PC-9 (cell line): ENCODE measurements at places on chromosomes 5 and 9. TPM values are rescaled to one million over a fixed set of nuclear protein-coding genes. Genes with fewer than 3 reads are reported as not detected.

DNA sequence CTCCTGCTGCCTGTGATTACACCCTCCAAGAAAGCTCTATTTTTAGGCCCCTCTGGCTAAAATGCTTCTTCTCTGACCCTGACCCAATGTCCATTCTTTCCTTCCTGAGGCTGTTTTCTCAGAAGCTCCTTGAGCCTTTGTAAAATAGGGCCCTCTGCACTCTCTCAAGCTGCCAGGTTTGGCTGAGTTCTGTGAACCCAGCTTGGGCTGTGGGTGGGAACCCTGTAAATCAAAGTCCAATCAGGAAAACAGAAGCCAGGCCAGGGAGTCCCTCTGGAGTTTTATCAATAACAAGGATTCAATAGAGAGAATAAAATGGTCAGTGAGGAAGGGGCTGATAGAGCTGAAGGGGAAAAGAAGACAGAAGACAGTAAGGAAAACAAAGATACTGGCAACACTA, 43.7 kb upstream of the ERCC6L2 start:
- DNase-seq = no peak

DNA sequence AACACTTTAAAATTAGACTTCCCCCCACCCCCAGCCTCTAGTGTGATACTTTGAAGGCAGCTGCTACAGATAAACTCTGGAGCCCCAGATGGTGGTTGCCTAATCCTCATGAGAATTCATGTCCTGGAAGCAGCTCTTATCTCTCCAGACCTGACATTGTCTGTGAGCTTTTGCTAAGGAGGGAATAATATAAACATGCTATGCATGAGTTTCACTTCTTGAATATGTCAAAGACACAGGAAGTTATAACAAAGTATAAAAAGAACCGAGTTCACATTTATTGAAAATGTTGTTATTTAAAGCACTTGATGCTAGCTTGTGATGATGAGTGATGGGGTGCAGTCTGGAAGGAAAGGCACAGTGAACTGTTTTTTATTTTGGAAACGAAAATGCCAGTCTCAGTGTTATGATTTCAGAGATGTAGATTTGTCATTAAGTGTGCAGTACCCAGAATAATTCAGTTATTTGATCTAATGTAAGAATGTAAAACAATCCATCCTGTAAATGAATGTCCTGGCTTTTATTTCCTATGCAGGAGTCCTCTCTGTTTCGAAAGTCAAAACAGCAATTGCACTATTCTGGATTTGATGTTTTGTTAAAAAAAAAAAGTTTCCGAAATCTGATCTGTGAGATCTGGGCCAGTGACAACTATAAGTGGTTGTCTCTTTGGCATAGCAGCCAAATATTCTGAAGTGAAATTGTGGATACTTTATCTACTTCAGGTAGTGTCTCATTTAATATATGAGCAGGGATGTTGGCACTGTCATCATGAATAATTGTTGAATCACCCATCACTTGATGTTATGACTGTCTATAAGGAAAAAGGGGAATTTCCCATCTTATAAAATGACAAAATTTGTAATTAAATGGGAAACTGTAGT, 77.0 kb downstream of the ZCCHC7 start:
- DNase-seq = no peak

DNA sequence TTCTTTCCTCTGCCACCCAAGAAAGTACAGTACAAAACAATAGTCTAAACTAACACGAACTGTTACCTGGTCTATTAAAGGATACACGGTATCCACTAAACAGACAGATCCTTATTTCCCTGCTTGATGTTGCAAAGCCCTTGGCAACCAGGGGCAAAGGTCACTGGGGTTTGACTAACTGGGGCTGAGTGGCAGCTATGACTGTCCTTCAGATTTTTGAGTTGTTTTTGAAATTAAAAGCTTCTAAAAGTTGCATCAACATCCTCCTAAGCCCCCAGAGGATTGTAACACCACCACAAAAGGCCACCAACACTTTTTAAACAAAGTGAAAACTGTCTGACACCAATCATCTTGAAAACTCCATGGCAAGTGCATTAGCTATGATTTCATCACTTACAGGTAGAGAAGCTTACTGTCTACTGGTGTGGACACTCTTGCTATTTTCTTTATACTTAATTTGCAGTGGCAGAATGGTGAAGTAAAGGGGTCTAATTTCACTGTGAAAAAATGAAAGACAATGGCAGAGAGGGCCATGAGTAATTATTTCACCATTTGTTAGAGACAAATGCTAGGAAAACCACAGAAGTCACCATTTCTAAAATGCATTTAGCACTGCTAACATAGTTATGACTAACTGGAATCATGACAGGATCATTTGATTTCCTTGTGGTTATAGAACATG, 292.4 kb downstream of the EFNA5 start:
- DNase-seq = no peak

The PCDHGA12 gene
- total RNA-seq = not detected in 2 replicates

The HBEGF gene
- 8.5 and 9.0 TPM in 2 replicates for total RNA-seq

The NMUR2 gene
- not detected in 2 replicates for total RNA-seq
